NCI-H187 treated with DMSO at 0.1 percent for 48 hours (cell line): ENCODE measurements at places on chromosomes 4 and X.

DNA sequence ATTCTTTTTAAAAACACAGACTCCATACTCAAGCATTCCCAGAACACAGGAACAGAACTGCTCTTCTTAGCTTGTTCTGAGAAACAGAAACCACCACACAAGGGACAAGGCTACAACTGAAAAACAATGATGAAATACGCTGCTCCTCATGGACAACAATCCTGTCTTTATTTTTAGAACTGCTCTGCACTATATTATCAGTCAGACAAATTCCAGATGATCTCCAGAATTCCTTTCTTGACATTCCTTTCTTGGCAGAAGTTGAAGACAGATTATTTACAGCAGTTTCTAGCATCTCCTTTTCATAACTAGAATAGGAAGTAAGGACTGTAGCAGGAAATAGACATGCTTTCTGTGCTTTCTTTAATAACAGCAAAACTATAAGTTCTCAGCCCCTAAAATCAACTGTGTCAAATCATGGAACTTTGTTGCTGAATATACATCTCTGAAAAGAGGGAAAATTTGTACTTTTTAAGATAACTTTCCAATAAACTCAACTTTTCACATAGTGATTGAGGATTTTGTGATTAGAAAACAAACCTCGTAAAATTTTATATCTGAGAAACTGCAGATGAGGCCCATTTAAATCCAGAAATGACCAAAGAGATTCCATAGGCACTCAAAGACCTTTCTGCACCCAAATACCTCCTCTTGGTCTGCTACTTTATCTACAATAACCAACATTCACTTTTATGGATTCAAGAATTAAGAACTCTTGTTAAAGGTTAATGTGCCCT, 35.9 kb downstream of the ANTXR2 start:
- DNase-seq = no peak

GRCh38 chr4:3670521-3671519, 95.4 kb upstream of the ADRA2C start:
- DNase-seq = no peak

DNA sequence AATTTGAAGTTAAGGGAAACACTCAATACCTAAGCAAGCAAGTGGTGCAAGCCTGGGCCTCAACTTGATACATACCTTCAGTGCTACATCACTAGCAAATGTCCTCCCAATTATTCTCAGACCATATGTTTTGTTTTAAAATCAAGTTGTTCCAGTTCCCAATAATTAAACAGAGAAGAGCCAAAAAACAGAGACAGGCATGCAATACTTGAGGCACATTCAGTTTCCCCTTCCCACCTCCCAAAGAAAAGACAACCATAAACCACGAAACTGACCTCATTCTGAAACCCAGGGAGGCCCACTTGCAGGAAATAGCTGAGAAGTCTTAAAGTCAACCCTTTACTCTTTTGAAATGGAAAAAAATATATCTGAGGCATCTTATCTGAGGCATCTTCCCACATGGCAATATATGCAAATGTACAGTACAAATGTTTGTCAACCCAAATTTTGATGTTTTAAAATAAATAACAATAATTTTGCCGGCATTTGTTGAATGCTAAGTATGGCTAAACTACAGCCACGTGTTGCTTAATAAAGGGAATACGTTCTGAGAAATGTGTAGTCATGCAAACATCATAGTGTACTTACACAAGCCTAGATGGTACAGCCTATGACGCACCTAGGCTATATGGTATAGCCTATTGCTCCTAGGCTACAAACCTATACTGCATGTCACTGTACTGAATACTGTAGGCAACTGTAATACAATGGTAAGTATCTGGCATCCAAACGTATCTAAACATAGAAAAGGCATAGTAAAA, 147.5 kb downstream of the TSPAN5 start:
- DNase-seq = no peak

DNA sequence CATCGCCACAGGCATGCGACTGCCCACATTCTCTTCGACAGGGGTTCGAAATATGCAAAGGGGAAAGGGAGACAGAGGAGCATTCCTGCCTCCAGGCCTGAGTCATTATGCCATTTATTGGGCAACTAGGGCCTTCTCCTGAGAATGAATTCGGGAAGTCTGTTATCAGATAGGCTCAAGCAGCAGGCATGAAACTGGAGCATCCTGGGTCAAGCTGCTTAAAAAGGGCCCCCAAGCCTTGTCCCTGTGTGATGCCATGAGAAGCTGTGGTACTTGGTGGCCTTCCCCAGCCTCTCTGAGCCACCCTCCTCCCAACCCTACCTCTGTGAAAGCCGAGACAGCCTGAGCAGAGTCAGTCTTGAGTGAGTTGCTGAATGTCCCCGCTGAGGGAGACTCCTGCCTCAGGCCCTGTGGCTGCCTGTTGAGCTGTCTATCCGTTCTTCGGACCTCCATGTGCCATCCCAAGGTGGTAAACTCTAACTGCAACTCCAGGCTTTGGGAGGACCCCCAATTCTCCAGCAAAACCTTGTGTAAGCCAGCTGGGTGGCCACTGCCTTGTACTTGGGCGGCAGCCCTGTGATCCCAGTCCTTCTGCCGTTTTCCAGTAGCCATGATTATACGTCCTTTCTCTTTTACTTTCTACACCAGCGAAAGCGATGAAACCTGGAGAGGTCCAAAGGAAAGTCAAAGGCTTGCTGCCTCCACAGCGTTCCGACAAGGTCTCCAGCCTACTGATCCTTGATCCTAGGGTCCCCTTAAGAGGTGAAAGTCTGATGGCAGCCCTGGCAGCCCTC, 37.7 kb downstream of the NBDY start:
- DNase-seq = no peak

- no peak for DNase-seq
Measured at GRCh38 chrX:69551421-69552009, 47.4 kb downstream of the NALF2 start.

DNA sequence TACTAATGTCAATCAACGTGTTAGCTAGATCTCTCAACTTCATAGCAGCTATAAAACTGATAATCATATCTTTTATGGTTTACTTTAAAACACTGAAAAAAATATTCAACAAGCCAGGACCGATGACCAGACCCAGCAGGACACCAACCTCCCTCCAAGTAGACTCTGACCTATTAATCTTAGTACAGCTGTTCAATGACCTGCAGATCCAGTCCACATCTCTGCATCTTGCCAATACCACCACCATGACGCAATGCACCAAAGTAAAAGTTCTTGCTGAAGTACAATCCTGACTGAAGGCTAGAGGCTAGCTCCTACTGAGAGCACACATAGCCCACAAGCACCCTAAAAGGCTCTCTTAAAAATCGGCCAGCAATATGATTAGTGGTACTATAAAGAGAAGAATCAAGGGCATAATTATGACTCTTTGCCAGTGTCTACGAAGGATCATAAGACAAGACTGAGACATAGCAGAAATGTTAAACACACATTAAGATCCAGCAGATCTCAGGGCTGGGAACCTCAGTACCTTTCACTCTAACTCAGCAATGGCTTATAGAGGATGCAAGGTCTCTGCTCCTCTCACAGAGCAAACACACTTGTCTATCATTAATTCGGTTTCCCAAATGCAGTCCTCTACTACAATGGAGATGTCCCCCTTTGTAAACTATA, 7.6 kb downstream of the MED14 start:
- DNase-seq = no peak

DNA sequence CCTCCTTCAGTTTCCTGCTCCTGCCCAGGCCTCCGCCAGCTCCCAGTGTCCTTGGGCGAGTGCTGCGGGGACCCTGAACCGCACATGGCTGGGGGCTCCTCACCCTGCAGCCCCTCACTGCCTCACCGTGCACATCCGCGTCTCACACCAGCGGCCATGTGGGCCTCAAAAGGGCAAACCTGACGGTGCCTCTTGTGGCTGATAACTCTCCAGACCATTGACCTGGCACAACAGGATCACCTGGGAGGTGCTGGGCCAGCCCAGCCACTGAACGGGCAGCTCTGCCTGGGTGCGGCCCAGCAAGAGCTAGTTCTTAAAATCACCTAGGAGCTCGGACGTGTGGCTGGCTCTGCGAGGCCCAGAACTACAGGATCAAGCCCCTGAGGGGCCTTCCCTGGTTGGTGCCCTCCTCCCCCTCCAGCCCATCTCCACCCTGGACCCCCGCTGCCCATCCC, 4.1 kb upstream of the S100P start:
- no peak for DNase-seq

GRCh38 chr4:16262188-16262587, 35.9 kb upstream of the TAPT1 start:
- DNase-seq = no peak

DNA sequence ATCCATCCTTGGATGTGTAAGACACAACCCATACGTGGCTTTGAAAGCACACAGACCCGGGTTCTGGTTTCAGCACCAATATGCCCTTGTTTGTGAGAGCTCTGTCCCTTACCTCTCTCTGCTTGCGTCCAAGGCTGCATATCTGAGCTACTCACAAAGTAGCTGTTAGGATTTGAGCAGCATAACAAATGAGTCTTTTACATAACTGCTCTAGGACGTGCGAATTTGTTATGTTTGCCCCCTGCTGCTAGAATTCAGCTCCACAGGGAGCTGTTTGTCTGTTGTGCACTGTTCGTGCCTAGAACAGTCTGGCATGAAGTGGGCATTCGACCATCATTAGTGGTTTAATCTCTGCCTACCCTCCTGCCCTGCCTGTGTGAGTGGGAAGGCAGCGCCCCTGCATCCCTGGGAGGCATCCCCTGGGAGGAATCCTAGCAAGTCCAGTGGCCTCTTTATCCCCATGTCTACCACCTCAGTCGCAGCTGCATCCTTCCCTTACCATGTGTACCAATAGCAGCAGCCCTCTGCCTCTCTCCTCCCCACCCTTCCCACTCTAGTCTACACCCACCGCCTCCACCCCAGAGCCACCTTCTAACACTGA, 42.1 kb downstream of the SLC2A9 start:
- no peak for DNase-seq

DNA sequence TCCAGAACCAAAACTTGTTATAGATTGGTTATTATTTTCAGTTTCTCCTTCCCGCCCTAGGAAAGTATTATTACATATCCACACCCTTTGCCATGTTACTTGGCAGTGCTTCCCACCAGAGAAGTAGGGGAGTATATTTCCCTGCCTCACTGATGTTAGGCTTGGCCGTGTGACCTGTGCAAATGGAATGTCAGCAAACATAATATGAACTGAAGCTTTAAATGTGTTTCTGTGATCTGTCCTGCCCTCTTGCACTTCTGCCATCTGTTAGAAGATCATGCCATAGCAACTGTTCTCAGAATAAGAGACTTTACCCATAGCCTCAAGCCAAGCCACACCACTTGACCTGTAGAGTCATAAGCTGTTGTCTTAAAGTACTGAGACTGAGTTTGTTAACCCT, 36.7 kb upstream of the NEUROG2 start:
- no peak for DNase-seq

DNA sequence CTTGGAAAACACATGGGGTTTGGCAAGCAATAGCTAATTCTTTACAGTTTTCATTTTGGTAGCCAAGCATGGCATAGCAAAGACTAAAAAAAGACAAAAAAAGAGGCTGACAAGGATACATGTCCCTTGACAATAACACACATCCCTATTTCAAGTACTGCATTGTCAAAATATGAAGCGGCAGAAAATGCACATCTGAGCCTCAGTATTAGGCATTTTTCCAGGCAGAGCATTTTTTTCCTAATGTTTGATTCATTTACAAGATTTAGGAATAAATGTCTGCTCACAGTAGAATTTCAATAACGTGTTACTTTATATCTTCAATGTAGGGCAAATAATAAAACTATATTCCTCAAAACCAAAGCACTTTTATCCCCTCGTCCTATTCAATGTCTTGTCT, 216.3 kb upstream of the PCDH18 start:
- no peak for DNase-seq

- DNase-seq = no peak
Measured at GRCh38 chr4:82705928-82706300, 92.7 kb downstream of the SCD5 start.

- DNase-seq = no peak
Measured at GRCh38 chr4:139978692-139979091, 175.3 kb downstream of the MAML3 start.

- no peak for DNase-seq
Measured at GRCh38 chr4:78612398-78613178, 61.0 kb downstream of the ANXA3 start.

GRCh38 chr4:74638689-74639088, 155.6 kb downstream of the BTC start:
- DNase-seq = no peak

- no peak for DNase-seq
Measured at GRCh38 chrX:148813967-148814366, 313.6 kb downstream of the AFF2 start.

DNA sequence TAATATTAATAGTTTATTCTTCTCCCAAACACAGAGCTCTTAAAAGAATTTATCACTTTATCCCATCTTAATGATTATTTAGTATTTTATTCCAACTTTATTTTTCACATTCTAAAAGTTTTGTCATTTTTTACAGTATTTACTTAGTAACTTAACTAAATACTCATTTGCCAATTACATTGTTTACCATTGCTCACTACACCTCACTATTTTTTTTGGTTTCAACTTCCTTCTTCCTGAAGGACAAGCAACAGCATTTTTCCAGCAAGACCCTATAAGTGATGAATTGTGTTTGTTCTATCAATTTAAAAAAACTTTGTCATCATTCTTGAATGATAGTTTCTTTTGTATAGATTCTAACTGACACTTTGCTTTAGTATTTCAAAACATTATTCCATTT, 19.4 kb upstream of the SRD5A3 start:
- DNase-seq = no peak

- DNase-seq = no peak
Measured at GRCh38 chr4:42480281-42480680, 83.0 kb downstream of the SHISA3 start.

GRCh38 chr4:163590619-163591264, 96.3 kb downstream of the TMA16 start:
- DNase-seq = no peak

- DNase-seq = no peak
Measured at GRCh38 chrX:25108481-25108880, 92.7 kb upstream of the ARX start.

DNA sequence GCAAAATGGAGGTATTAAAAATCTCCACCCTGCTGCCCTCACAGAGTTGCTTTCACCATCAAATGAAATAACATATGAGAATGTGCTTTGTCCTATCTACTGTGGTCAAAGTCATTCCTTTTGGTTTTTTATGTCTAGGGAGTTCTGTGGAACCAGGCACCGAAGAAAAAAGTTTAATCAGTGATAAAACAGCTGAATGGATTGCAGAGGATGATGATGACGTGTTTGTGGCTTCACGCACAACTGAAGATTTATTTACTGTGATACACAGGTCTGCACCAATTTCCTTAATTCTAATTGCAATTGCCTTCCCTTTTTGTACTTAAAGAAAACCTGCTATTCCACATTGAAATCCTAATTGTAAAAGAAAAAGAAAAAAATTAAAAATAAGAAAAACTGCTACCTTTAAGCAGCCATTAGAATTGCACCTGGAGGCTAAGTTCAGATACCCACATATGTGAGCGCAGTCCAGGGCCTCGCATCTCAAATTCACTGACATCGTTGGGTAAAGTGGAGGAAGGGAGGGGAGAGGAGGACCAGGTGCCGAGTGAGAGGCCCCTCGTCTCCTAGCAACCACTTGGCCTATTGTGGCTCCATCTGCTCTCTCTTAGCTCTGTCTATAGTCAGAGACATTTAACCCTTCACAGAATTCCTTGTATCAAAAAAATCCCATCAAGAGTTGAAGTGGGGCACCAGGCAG, 10.5 kb upstream of the RTL5 start:
- DNase-seq = peak; percentile 91

GRCh38 chrX:119672426-119672825, 20.5 kb downstream of the SEPTIN6 start:
- DNase-seq = no peak
